Stimulated activated CD8-positive, alpha-beta memory T cell treated with anti-CD3 and anti-CD28 coated beads, Interleukin-2, amount 100 ng/mL, for 1 hour (primary cell): ENCODE measurements at places on chromosomes 1 and 21.

DNA sequence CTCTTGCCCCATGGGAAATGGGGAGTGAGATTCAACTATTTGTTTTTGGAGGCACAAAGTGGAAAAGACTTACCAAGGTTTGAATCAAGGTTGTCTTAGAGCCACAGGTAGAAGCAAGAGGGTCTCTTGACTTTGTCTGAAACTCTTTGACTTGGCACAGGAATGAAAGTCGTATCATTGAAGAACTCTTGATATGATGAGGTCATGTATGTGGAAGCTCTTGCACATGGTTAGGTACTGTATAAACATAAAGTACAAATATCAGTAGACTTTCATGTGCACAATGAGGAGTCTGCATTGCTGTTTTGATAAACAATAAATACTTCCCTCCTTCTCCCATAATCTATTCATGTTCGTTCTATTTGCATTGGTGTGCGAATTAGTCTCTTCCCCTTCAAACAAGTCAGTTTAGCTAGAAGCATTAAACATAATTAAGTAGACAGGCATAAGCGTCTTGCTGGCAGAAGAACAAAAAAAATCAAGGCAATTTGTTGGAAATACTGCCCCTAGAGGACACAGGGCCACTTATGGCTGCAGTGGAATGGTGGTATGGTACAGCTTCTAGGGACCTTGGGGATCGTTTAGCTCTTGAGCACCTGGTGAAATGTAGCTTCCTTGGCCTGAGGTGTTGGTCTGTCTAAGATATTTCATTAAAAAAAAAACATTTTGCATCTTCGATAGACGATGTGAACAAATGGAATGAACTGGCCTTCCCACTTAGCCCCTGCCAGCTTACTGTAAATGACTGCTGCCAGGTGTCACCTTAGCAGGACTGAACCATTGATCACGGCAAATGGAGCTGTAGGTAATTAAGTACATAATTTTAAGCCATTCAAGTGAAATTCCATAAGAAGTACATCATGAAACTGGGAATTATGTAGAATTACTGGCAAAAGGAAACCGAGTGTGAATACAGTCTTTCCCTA is 218.0 kb upstream of the GALNT2 start:
- no peak for DNase-seq

DNA sequence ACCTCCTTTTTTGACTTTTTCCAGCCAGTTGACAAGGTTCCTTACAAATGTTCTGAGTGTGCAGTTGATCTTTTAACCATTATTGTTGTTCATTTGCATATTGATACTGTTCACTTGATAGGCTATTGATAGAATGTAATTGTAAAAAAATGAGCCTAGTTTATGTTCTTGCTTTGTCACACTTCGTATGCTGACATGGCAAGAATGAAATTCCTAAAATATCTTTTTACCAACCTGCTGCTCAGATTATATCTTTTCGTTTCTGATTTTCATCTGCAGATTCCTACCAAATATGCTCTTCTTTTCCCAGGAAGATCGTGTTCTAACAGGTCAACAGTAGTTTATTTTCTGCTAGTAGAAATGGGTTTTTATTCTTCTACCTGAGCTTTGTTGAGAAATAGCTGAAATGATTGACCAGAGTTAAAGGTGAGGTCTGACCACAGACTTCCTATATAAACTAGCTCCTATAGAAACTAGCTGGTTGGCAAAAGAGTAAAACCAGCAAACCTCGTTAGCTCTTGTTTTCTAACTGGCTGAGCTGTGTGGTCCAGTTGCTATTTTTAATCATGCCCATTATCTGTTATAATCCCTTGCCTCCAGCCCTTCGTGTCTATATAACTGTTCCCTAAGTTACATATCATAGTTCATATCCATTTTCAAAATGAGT is 174.8 kb downstream of the HS2ST1 start:
- DNase-seq = no peak

DNA sequence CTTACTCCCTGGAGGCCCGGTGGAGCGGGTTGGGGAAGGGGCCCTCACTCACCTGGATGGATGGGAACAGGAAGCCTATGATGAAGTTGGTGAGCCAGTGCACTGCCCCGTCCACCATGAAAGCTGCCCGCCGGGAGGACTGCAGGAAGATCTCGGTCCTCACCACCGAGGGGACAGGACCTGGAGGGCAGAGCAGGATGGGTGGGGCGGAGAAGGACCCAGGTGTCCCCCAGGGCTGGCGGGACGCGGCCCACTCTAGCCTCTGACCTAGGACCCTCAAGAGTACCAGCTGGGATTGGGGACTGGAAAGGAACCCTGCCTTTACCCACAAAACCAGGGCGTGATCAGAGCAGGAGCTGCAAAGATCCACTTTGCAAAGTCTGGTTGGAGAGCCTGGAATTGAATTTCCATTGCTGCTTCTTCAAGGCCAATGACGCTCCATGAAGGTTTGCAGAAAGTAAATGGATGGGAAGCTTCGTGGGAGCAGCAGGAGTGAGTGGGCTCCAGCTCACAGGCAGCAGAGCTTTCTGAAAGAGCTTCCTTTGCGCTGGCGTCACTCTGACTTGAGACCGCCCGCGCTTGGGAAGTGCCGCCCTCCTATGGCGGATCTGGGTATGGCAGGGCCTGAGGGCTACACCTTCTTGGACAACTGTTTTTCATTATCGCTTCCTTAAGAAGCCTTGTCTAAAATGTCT is 21.4 kb downstream of the SLC2A7 start:
- DNase-seq = peak; percentile 68

GRCh38 chr21:39377444-39378050 is 28.7 kb upstream of the HMGN1 start:
- DNase-seq = no peak

DNA sequence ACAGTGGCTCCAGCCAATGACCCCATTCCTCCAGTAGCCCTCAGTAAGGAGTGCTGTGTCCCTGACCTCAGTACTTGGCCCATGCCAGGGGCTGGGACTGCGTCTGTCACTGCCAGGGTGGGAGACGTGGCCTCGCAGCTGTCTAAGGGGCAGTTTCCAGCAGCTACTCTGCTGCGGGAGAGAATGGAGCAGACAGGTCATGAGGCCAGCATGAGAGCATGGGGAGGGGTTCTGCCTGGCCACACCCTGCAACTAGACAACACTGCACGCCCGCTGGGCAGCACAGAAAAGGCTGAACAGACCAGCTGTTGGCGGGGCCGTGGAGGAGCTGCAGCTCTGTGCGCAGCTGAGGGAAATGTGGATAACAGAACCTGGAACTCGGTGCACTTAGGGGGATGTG is 91.6 kb upstream of the COL6A1 start:
- no peak for DNase-seq

- DNase-seq = no peak
These were observed 101.9 kb downstream of the PRRX1 start for GRCh38 chr1:170765712-170766330.

DNA sequence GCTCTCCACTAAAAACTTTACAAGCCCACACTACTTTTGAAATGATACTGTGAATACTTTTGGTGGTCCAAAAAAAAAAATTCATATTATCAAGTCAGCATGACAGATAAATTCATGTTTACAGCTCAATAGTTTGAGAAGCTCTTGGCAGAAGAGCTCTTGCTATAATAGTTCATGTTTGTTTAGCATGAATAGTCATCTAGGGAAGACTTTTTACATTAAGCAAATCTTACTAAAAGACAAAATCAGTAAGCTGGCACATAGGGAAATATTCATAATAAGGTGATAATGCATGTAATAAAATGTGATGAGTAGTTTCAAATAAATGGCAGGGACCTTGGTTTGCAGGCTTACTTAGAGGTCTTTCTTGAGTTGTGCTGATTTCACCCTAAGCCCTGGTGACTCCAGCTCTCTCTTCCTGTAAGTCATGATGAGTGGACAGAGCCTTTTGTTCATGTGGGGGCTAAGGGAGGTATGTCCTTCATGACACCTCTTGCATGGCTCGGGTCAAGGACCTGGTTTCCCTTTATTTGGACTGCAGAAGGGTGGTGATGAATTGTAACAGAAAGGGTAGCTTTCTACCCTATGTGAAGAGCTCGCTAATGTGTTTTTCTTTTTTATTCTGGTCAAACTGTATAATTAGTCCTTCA is 166.7 kb downstream of the GABPA start:
- DNase-seq = no peak
